Renal pelvis (tissue), 12 donors: ENCODE measurements at places on chromosomes 4 and X.

DNA sequence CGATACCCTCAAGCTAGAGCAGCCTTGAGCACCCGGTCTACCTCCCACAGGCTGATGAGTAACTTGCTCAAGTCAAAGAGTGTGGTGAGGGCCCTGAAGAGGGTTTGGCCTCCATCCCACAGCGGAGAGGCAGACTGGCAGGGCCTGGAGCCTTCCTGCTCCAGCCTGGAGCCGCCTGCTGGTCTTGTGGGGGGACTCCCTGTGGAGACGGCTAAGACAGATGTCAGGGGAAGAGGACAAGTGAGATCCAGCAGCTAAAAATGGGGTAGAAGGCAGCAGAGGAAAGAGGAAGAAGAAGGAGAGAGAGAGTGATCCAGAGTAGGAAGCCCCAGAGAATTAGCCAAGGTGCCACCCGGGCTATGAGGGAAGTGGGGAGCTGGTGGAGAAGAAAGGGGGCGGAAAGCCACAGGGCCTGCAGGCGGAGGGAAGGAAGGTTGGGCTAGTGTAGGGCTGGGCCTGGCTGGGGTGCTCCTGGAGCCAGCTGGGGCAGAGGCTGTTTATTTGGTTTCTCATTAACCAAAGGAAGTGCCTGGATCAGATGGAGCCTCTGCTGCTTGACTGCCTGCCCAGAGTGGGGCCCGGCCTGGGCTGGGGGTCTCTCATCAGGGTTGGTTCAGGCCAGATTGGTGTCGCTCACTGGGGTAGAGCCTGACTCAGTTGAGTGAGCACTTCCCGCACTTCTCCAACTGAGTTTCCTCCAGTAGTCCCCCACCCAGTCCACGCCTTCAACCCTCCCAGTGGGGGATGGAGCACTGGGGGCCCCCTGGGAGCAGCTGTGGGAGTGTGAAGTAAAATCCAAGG lies 14.2 kb downstream of the EFNB1 start:
- no peak for DNase-seq

DNA sequence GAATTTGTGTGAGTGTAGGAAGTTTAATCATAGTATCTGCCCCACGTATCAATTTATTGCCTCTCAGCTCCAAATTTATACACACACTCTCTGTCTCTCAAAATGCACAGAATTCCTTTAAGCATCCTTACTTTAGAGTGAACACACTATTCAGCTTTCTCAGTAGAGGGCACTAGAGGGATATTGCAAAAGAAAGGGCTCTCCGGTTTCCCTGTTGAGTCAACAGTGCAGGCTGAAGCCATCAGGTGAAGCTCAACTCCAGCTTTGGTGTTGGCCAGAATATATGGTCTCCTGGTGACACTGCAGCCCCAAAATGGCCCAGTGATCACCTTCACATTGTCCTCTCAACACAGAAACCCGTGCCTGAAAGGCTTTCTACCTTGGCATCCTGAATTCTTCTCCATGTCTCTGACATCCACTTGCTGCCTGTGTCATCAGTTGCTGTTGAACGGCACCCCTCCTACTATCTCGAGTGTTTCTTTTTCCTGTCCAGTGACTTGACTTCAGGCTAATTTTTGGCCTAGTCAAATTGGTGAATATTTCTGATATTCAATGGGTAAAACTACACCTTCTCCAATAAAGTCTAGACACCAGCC lies 670.5 kb downstream of the GABRG1 start:
- DNase-seq = peak; percentile 17

DNA sequence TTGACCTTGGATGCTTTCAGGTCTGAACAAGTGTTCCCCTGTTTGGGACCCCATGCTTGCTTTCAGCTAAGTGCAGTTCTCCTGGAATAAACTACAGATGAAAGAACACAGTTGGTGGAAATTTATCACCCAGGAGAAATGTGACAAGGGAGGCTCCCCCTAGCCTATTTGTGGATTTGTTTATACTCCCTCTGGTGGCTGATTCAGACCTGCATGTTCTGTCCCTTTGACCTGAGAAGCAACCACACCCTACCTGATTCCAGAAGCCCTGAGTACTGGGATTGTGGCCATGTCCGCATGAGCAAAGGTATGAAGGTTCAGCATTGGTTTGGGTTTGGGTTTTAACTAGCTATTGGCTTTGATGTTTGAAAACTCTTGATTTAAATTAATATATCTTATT lies 440.9 kb downstream of the MID1IP1 start:
- peak; percentile 54 for DNase-seq

- no peak for DNase-seq
These were observed 635.4 kb downstream of the SPRY1 start for GRCh38 chr4:124032035-124032434.

DNA sequence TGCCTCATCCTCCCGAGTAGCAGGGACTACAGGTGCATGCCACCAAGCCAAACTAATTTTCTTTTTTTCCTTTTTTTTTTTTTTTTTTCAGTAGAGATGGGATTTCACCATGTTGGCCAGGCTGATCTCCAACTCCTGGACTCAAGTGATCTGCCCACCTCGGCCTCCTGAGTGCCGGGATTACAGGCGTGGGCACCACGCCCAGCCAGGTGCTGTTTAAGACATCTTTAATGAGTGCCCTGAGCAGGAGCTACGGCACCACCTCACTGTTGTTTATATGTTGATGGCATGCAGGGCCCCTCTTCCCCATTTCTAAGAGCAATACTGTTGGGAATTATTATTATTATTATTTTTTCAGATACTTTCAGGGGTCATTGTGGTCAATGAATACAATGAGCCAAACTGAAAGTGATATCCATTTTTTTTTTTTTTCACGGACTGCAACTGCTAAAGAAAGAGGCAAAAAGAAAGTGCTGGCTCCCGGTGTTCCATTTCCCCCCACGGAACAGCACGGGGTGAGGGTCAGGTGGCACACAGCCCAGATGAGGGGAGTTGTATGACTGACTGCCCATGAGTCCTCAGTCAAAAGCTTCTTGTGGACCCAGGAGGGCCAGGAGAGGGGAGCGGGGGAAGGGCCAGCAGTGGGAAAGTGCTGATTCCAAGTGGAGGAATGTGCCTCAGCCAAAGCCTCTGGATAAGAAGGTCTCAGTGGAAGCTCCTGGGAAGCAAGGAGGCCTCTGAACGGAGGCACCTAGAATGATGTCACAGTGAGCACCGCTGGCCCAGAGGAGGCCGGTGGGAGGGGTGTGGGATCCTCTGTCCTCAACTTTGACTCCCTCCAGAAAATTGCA lies 101.8 kb upstream of the HPF1 start:
- DNase-seq = no peak

GRCh38 chr4:147513091-147513490 lies 32.2 kb downstream of the EDNRA start:
- no peak for DNase-seq

GRCh38 chr4:65918212-65918611 lies 247.9 kb upstream of the EPHA5 start:
- DNase-seq = no peak

DNA sequence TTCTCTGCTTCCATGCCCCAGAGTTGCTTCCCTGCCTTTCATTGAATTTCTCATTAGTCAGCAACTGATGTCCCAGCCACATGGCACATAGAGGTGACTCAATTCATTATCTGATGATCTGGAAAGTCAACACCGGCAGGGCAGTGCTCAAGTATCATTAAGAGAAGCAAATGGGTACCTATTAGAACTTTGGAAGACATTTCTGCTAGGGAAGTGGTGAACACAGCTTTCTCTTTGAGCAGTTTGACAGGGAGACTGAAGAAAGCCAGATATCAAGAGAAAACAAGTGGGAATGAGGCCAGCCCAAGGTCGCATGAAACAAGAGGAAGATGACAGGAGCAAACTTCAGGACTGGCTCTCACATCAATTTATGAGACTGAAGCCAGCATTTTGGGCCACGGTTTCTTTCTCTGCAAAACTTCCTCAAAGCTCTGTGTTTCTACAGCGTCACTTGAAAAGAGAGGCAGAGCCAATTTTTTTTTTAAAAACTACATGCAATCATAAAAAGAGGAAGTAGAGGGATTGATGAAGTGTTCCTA lies 108.3 kb upstream of the RPS6KA3 start:
- DNase-seq = no peak

- peak; percentile 23 for DNase-seq
These were observed 17.2 kb downstream of the SPIN3 start for GRCh38 chrX:56978172-56978571.
